Activated CD4-positive, alpha-beta T cell treated with anti-CD3 and anti-CD28 coated beads, Interleukin-2, amount 50 U/mL, for 48 hours (primary cell): ENCODE measurements at places on chromosomes 16 and 17.

GRCh38 chr16:71353736-71354135 is 4.8 kb upstream of the CALB2 start:
- no peak for DNase-seq

DNA sequence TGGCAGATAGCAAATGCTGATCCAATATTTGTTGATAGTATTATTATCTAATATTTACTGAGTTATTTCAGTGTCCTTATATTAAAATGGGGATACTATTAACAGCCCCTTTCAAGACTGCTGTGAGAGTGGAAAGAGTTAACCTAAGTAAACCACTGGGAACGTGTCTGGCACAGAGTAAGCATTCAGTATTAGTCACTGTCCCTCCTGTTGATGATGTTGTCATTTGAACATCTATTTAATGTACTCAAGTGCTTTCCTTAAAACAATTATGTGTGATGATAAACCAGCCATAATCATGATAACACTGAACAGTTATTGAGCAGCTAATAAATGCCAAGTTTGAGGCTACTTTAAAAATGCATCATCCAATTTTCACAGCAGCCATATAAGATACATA is 135.7 kb upstream of the XYLT1 start:
- no peak for DNase-seq

DNA sequence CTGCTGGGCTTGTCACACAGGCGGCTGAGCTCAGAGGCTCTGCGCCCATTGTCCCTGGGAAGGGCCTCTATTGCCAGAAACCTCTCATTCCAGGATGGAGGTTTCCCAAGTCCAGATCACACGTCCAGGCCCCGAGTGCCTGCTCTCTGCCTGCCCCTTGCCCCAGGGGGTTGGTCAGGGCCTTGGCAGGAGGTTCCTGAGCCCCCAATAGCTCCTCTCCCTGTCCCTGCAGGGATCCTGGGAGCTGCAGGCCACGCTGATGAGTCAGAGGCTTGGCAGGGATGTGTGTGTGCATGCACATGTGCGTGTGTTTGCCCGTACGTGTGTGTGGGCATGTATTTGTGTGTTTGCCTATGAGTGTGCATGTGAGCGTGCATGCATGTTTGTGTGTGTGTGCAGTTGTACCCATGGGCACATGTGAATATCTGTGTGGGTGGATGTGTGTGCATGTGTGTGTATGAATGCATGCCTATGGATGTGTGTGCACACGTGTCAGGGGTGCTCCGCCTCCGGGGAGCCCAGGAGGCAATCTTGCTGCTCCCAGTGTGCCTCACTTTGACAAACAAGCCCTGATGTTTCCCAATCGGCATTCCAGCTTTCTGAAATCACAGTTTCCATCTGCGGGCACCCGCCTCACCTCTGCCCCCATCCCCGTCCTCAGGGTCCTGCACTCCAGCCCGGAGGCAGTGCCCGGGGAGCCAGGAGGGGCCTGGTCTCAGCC is 98.4 kb upstream of the GSE1 start:
- DNase-seq = no peak

- DNase-seq = no peak
Measured at GRCh38 chr16:50942143-50942542, 200.3 kb downstream of the CYLD start.

GRCh38 chr16:5022521-5022920 is 11.2 kb downstream of the NAGPA start:
- DNase-seq = no peak

DNA sequence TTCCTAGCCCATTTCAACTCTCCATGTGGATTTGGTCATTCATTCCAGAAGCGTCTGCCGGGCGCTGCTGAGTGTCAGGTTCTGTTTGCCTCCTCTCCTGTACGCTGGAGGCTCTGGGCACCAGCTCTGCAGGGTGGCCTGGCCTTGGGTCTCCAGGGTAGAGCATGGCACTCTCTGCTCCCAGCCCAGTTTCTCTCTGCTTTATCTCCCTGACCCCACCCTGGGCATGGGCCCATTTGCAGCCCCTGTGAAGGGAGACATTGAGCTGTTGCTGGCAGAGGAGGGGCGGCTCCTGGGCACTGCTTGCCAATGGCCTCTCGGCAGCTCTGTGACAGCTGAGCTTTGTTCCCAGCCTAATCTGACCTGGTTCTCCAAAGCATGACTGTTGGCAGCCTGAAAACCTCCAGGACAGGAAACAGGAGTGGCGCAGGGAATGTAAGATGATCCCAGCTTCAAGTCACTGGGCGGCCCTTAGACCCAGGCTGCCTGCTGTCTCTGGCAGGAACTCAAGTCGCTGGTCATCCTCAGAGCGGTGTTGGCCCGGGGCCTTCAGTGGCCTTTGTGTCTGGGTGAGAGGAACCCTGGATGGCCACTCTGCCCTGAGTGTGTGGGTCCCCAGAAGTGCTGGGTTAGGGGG is 146.8 kb downstream of the SEC14L1 start:
- DNase-seq = no peak

GRCh38 chr16:57387598-57388354 is 15.5 kb downstream of the CX3CL1 start:
- no peak for DNase-seq

GRCh38 chr16:4328782-4329775 is 13.2 kb downstream of the GLIS2 start:
- DNase-seq = no peak

GRCh38 chr16:11901091-11901490 is 14.7 kb downstream of the GSPT1 start:
- no peak for DNase-seq

- DNase-seq = no peak
Measured at GRCh38 chr17:48611213-48611612, 396 bp upstream of the HOXB7 start.
